Brain (organoid and tissue), 16 donors: ENCODE measurements at places on chromosomes 6 and 20.

- DNase-seq, result no peak
These were observed 78.7 kb downstream of the TMEM170B start for GRCh38 chr6:11616200-11616611.

DNA sequence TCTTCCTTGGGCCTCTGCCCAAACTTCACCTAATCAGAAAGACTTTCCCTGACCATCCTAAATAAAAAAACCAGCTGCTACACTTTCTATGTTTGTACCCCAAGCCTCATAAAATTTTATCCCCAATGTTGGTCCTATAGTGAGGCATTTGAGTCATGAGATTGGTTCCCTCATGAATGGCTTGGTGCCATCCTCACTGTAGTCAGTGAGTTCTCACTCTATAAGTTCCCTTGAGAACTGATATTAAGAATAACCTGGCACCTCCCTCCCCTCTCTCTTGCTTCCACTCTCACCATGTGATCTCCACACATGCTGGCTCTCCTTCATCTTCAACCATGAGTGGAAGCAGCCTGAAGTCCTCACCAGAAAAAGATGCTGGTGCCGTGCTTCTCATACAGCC lies 316.9 kb upstream of the PRDM1 start:
- no peak for DNase-seq

GRCh38 chr6:28124971-28125353 lies 553 bp downstream of the ZSCAN16 start:
- no peak for DNase-seq

- no peak for DNase-seq
These were observed 203.5 kb upstream of the JAG1 start for GRCh38 chr20:10877342-10877741.
